Left lung (tissue), 14 donors: ENCODE measurements at places on chromosomes 1 and 21. TPM values are rescaled to one million over a fixed set of nuclear protein-coding genes. Genes with fewer than 3 reads are reported as not detected.

Gene LRRC53
- not detected for total RNA-seq

Gene ILDR2
- total RNA-seq = 2.1 TPM

Gene EXTL1
- 0.13 TPM for total RNA-seq

Gene CCDC30
- 6.8 TPM for total RNA-seq

Gene VAMP4
- total RNA-seq = 14.7 TPM
